NCI-H2107 (cell line): ENCODE measurements at places on chromosomes 11 and 22.

DNA sequence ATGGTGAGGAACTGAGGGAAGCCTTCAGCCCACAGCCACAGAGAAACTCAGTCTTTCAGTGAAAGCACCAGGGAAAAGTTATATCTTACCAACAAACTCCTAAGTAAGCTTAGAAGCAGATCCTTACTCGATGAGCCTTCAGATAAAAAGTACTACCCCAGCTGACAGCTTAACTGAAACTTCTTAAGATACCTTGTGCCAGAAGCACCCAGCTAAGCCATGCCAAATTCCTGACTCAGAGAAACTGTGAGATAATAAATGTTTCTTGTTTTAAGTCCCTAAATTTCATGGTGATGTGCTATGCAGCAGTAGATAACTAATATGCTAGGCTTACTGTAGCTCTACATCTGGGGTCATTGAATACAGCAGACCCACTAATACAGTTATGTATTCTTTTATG, 2025.0 kb downstream of the LRRC4C start:
- DNase-seq, result no peak

DNA sequence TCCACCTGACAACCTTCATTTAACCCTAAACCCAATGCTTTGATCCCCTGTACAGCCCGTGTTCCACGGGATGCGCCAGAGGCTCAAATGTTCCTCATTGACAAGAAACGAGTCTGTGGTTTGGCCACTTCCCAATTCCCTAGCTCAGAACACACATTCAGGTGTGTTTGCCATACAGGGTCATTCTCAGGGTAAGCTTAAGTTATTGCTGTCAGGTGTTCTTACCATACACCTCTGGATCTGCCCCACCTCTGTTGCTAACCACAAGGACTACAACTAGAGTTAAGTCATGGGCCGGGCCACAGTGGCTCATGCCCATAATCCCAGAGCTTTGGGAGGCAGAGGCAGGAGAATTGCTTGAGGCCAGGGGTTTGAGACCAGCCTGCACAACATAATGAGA, 45.6 kb upstream of the POLD3 start:
- peak; percentile 35 for DNase-seq

- DNase-seq, result no peak
These were observed 22.6 kb downstream of the MMP26 start for GRCh38 chr11:4727171-4727570.

GRCh38 chr11:84430661-84431060, 1144.5 kb upstream of the CCDC90B start:
- no peak for DNase-seq

GRCh38 chr11:14973621-14974514, 1.7 kb upstream of the CALCA start:
- no peak for DNase-seq

- DNase-seq, result no peak
These were observed 16.1 kb downstream of the DGCR2 start for GRCh38 chr22:19105867-19106802.

DNA sequence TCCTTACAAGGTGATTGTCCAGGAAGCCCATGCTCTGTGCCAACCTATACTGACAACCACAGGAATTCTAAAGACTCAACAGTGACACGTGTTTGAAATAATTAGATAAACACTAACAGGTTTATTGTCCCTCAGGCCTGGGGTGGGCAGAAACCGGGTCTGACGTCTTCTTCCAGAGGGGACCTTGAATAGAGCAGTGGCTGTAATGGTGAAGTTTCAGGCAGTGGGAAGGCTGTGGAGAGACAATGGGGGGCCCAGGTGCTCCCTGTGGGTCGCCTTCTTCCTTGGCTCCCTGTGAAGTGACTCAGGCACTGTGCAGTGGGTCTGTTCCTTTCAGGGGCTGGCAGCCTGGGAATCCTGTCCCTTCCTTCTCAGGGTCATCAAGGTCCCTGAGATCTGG, 54.6 kb downstream of the OTOG start:
- no peak for DNase-seq

DNA sequence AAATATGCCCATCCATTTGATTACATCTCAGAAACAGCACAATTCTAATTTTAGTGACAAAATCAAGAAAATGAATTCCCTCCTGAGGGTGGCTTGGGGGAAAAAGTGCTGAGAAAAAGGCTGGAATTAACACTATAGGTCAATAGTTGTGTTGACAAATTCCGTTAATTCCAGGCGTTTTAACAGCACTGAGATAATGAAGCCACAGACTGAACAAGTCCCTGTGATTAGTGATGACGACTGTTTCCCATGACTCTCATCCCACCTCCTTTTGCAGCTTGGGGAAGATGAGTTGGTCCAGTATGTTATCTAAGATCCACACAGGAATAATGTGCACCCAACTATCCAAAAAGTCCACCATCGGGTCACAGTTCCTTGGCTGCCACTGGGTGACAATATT, 12.8 kb downstream of the SRRD start:
- no peak for DNase-seq

DNA sequence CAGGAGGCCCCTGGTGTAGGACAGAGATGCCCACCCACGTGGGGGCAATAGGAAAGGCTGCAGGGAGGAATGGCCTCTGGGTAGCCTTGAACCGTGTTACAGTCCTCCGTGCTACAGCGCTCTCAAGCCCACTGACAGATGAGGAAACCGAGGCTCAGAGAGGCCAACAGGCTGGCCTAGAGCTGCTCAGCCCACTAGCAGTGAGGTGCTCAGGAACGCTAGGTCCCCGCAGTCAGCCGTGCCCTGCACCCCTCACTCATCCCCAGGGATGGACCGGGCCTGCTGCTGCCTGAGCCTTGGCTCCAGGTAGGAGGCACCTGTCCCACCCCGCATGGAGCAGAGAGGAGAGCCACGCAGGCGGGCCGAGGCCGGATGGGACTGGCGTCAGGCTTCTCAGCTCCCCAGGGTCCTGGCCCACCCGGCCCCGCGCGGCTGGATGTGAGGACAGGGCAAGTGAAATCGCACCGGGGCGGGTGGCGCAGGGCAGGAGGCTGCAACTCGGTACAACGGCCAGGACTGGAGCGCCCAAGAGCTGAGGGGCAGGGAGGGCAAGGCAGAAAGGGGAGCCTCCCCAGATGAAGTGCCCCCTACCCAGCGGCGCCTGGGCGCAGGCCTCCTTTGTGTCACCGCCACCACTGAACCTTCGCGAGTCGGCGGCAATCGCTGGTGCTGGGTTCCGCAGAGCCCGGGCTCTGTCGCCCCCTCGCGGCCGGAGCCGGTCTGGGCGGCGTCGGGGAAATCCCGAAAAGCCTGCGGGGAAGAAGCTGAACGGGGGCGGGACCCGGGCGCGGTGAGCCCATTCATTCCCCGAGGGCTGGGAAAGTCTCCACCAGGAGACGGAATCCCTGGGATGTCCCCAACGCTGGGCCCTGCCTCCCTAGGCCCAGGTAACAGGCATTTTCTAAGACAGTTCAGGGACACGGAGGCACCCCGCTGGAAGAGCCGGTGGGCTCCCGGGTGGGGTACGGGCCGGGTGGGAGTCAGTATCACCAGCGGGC, 8.4 kb upstream of the SLC2A11 start:
- DNase-seq, result peak; percentile 25

DNA sequence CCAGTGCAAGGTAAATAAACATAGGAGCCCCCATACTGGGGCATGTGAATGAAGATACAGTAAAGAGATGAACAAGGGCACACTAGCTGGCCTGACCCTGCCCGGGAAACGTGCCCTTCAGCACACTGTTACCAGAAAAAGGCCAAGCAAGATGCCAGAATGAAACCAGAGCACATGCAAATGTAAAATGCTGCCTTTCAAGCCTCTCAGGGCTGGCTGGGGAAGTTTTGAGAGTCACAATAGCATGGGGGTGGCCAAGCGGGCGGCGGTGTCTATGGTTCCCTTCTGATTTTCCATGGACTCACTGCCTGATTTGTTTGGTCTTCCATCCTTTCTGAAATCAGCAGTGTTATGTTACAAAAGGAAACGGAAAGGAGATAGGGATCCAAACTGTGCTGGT, 18.9 kb upstream of the SUSD2 start:
- no peak for DNase-seq

DNA sequence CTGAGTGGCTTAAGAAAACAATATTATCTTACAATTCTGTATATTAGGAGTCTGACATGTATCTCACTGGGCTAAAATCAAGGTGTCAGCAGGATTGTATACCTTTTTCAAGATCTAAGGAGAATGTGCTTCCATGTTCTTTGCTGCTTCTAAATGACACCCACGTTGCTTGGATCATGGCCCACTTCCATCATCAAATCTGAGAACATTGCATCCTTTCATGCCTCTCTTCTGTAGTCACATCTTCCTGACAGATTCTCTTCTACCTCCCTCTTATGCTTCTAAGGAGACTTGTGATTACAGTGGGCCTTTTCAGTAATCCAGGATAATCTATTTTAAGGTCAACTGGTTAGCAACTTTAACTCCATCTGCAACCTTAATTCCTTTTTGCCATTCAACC, 499.4 kb downstream of the FAM181B start:
- DNase-seq, result no peak

- DNase-seq, result no peak
These were observed 76.0 kb downstream of the CWC15 start for GRCh38 chr11:94897330-94897768.

GRCh38 chr11:112644410-112645131, 316.6 kb upstream of the NCAM1 start:
- DNase-seq, result no peak

GRCh38 chr22:26485806-26486390, 2.2 kb downstream of the SRRD start:
- DNase-seq, result no peak

- DNase-seq, result no peak
These were observed at the start of gene SCARF2 for GRCh38 chr22:20437613-20438426. Gene SCARF2 (minus strand): TSS chr22:20437825. CDS start chr22:20437754, 71 bp downstream.

- no peak for DNase-seq
These were observed 74.7 kb upstream of the WNT7B start for GRCh38 chr22:46051646-46052045.

DNA sequence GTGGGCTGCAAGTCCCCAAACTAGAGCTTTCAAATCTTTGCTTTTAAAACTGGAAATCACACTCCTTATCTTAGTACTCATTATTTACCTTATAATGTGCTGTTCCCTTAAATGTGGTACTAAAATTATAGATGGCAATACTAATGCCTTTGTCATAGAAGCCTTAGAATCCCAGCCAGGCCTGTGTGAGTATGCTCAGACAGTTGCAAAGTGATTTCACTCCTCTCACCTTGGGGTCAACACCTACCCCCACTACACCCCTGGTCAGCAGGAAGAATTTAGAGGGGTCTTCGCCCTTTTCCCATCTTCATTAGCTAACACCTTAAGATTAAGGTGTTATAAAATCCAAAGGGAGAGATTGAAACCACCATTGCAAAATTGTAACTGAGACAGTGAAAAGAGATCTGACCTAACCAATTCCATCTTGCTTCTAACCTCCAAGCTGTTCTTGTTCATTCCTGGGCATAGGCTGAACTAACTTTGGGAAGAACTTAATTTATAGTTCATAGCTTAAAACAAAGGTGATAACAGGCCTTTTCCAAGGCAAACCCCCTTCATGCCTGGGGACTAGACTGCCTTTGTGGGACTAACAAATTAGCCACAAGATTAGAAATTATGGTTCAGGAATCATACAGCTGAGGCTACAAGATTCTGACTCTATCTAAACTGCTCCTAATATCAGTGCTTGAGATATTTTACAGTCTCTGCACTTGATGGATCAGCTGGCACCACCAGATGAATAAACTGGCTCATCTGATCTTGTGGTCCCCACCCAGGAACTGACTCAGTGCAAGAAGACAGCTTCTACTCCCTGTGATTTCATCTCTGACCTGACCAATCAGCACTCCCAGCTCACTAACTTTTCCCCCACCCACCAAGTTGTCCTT, 10.4 kb upstream of the MRPL17 start:
- no peak for DNase-seq

- DNase-seq, result no peak
These were observed 24.6 kb downstream of the SLC5A1 start for GRCh38 chr22:32067613-32068012.

GRCh38 chr11:18617688-18618341, 16.3 kb downstream of the SPTY2D1 start:
- DNase-seq, result no peak

- DNase-seq, result no peak
These were observed 28.0 kb downstream of the CTR9 start for GRCh38 chr11:10779086-10779485.

GRCh38 chr11:89667001-89667400, 43.1 kb upstream of the TRIM77 start:
- no peak for DNase-seq

- peak; percentile 89 for DNase-seq
These were observed 80.7 kb upstream of the PPARA start for GRCh38 chr22:46069521-46070214.

- no peak for DNase-seq
These were observed 117.1 kb downstream of the LDLRAD3 start for GRCh38 chr11:36060926-36061325.

- DNase-seq, result no peak
These were observed 40.6 kb upstream of the CRYBB3 start for GRCh38 chr22:25159028-25159427.

- DNase-seq, result no peak
These were observed 115.9 kb upstream of the CSNK2A3 start for GRCh38 chr11:11468954-11469353.

DNA sequence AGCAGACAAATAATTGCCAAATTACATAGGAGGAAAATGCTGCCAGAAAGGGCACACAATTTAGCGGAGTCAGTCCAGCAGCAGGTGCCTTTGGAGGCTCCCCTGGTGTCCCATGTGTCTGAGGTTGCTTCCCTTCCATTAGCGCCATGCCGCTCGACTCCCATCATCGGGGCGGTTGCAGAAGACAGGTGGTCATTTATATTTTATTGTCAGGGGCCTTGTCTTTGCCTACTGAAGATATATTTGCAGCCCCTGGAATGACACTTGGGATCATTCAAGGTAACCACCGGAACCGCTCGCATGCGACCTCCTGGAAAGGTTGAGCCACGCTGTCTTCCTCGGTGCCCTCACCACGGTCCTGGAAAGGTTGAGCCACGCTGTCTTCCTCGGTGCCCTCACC, 298.3 kb downstream of the TBC1D22A start:
- no peak for DNase-seq

GRCh38 chr22:19753090-19753842, 7.3 kb upstream of the TBX1 start:
- DNase-seq, result no peak

DNA sequence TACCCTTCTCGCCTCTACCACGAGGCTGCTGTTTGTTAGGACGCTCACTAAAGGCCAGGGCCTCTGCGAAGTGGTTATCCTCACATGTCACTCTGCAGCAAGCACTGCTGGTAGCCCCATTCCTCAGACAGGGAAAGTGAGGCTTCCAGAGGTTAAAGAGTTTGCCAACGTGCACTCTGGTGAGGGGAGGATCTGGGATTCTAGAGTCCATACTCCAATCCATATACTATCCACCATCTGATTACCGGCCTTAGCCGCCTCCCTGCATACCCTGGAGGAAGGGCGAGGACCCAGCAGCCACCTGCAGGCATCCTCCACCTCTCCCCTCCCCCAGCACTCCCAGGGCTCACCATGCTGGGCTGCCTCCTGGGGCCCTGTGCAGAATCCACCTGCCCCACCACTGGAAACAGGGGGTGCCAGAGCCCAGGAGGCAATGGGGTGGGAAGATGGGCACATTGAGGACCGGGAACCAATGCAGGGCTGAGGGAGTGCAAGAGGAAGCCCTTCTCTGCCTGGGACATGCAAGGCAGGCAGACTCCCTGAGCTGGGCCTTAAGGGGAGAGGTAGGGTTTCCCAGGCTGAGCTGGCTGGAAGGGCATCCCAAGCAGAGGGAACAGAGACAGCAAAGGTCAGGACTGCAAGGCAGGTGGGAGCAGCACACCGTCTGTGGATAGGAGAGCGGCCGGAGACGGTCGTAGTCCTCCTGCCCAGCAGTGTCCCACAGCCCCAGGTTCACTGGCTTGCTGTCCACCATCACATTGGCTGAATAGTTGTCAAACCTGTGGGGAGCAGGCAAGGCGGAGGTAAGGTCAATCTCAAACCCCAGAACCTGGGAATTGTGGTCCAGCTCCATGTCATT, 11.7 kb downstream of the RAC2 start:
- DNase-seq, result no peak

- no peak for DNase-seq
These were observed 53.2 kb downstream of the ALX4 start for GRCh38 chr11:44256673-44257291.
